ENCODE measurements at places on chromosomes 3 and 15.

- no peak for DNase-seq
Measured at GRCh38 chr15:52137432-52138357, 25.1 kb upstream of the BCL2L10 start.

- DNase-seq: no peak
Measured at GRCh38 chr3:73729969-73730440, 105.3 kb upstream of the PDZRN3 start.

GRCh38 chr15:80251428-80252120 is 439 bp downstream of the CTXND1 start:
- DNase-seq: no peak

DNA sequence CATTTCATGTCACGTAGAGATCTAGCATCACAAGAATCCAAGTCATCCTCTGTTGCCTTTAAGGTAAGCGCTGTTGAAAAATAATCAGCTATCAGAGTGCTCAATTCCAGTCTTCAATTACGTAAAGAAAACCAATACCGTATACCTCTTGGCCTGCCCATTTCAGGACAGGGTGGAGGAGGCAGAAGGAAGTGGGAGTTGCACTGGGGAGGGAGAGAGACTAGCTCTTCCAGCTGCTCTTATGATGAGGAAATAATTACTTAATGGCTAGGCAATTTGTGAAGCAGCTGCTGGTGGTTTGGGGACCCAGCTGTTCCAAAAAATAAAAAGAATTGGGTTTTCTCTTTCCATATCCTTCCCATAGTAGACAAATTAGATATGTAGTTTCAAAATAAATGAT is 365.8 kb upstream of the MCTP2 start:
- DNase-seq: no peak

GRCh38 chr3:116087426-116087825 is 357.9 kb downstream of the LSAMP start:
- DNase-seq: no peak

DNA sequence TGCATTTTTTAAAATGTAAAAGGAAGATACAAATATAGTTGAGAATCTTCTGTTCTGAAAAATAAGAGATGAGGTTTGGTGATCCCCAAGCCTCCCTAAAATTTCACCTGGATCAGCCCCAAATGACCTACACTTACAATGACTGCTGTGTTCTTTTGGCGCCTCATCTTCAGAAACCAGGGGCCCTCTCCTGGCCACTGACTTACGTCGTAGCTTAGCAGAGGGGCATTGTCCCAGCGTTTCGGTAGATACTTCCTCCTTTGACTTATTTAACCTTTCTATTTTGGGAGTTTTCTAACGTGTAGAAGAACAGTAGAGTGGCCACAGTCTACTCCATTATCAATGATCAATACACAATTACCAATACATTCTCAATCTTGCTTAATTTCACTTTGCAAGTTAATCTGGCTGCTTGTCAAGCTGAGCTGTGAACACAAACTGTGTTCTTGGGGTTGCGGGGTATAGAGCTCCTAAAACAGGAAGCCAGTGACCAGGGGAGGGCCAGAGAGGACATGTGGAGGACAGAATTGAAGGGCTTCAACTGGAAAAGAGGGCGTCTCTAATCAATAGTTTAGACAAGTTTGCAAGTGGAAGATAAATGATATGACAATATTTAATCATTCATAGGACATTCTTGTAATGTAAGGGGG is 419.5 kb downstream of the LPP start:
- no peak for DNase-seq

- DNase-seq: no peak
Measured at GRCh38 chr3:55270976-55271375, 216.1 kb downstream of the WNT5A start.
